ENCODE measurements at places on chromosomes 2 and 18. TPM values are rescaled to one million over a fixed set of nuclear protein-coding genes. Genes with fewer than 3 reads are reported as not detected.

- peak; percentile 40 for DNase-seq
These were observed 188.2 kb downstream of the ZFP36L2 start for GRCh38 chr2:43038034-43038695.

DNA sequence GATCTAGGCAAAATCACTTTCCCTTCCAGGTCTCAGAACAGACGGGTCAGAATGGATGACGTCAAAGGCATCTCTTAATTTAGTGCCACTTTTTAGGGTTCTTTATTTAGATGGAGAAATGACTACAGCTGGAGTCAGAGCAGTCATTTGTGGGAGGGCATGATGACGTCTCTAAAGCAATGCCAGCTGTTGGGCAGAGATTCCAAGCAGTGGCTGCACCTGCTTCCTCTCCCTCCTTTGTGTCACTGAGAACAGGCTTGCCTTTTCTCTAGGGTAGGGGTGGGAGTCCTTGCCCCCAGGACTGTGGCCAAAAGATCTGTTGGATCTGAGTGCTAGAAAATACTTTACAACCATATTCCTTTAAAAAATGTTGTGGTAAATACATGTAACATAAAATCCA, 28.7 kb upstream of the SKOR2 start:
- no peak for DNase-seq

- DNase-seq, result no peak
These were observed 11.3 kb upstream of the PARD6G start for GRCh38 chr18:80258640-80259039.

Gene INSIG2
- 23.9 TPM for total RNA-seq

DNA sequence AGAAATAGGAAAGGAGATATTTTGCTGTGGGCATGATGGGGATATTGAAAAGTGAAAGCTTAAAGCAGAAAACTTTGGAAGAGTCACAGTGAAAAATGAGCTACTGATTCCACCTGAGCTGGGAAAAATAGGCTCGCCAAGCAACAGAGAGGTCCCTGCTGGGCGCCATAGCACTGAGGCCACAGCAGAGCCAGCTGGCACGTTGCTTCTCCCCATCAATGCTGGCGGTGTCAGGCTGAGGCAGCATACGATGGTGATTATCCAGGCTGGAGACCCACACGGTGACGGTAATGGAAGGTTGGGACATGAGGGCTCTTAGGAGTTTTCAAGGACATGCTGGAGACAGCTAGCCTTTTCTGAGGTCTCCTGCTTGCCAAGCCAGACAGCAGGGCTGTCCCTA, 25.8 kb upstream of the DTNB start:
- peak; percentile 23 for DNase-seq

GRCh38 chr2:218375212-218375611, 6.9 kb upstream of the SLC11A1 start:
- no peak for DNase-seq
